HEK293T (cell line): ENCODE measurements at places on chromosomes 11 and 22.

DNA sequence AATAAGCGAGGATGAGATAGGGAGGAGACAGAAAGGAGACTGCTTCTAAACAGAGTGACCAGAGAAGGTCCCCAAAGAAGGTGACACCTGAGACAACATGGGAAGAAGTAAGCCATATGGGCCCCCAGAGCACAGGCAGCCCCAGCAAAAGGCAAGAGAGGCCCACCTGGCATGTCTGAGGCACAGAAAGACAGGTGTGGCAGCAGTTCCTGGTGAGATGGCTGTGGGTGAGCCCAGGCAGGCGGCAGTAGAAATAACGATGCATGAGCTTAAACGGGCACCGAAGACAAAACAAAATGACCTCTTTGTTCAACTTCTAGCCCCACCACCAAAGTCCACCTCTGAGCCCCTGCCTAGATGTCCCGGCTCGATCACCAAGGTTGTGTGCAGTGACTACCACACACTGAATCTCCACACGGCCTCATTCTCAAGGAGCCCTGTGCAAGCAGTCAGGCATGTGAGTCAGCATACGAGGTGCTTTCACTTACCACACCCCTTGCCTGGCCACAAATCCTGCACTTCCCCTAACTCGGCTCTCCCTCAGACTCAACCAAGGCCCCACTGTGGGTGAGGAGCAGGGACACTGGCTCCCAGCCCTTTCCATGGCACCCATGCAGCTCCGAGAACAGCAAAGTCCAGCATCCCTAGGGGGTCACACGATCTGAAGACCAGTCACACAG is 77.6 kb downstream of the PACSIN2 start:
- no peak for DNase-seq

DNA sequence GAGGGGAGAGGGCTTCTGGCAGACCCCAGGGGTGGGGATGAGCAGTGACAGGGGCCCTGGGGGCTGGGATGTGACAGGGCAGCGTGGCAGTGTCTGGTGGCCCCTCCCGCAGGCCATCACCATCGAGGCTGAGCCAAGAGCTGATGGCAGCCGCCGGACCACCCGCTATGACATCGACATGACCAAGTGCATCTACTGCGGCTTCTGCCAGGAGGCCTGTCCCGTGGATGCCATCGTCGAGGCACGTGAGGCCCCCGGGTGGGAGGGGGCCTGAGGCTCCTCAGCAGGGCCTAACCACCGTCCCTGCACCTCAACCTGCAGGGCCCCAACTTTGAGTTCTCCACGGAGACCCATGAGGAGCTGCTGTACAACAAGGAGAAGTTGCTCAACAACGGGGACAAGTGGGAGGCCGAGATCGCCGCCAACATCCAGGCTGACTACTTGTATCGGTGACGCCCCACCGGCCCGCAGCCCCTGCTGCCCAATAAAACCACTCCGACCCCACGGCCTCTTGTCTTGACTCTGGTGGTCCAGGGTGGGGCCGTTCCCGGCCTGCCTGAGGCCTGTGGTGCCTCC is 2.6 kb upstream of the TCIRG1 start:
- DNase-seq: no peak

DNA sequence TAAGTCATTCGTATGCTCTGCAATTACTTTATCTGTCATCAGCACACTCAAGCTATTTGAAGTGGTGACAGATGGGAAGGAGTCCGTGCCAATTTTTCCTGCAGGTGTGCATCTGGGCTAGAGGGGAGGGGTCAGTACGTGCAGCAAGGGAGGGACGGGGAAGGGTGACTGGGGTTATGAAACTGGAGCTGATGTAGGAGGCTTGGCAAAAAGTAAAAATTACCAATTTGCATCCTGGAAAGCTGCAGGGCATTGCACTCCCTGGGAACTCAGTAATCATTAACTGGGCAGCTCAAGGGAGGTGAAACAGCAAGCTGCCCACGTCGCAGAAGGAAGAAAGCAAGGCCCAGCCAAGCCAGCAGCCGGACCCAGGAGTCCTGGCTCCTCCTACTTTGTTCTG is 87.1 kb upstream of the TMEM45B start:
- DNase-seq: no peak

DNA sequence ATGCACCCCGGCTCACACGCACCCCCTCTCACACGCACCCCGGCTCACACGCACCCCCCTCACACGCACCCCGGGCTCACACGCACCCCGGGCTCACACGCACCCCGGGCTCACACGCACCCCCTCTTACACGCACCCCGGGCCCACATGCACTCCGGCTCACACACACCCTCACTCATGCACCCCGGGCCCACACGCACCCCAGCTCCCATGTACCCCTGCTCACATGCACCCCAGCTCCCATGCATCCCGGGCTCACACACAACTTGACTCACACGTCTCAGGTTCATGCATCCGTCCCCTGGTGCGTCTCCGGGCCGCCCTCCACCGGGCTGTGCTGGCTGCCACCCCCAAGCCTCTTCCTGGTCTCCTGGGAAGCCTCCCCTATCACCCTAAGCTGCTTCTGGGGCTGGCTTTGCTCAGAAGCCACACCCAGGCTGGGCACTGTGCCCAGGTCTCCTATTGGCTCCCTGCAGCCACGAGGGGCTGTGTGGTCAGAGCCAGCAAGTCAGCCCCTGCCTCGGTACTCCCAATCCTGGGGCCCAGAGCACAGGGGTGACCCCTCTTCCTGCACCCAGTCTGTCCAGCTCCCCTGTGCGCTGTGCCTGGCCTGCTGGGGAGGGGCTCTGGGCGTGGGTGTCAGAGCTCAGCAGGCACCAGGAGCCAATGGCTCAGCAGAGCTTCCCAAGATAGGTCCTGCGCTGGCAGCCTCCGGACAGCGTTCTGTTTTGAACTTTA is 16.9 kb downstream of the TSPAN4 start:
- DNase-seq: no peak

DNA sequence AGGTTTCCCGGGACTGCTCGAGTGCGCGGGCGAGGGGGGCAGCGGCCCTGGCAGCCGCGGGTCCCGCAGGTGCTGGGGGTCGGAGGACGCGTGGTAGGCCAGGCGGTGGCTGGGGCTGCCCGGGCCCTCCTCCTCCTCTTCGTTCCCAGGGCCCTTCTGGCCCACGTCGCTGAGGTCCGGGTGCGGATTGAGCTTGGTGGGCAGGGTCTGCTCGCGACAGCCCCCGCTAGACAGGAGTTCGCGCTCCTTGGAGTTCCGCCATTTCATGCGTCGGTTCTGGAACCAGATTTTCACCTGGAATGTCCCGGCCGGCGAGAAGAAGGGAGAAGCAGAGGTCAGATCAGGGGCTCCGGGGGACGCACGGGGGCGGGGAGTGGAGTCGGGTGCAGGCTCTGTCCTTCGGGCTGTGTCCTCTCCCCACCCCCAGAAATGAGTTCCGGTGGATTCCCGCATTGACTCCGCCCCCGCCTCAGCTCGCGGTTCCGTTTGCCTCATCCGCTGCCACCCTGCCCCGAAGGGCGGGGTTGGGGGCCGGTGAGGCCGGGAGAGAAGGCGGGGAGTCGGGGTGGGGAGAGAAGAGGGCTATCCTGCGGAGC is 3.9 kb downstream of the DBX1 start:
- no peak for DNase-seq

- no peak for DNase-seq
Observed at GRCh38 chr11:119505861-119506260, 82.9 kb upstream of the THY1 start.

DNA sequence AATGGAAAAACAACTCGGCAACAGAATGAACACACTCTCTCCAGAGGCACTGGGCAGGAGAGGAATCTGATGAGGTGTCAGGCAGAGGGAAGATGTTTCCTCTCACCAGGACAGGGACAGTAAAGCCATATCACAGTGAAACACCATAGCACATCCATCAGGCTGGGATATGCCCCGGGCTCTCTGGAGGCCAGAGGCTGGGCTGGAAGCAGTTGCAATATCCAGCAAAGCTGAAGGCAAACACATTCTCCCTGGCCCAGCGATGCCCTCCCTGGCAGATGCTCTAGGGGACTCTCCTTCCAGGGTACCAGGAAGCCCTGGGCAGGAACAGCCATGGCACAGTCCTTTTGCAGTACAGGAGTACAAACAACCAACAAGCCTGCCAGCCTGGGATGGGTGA is 11.1 kb downstream of the RSPH14 start:
- no peak for DNase-seq

GRCh38 chr11:87236368-87236767 is 198.6 kb downstream of the TMEM135 start:
- no peak for DNase-seq

DNA sequence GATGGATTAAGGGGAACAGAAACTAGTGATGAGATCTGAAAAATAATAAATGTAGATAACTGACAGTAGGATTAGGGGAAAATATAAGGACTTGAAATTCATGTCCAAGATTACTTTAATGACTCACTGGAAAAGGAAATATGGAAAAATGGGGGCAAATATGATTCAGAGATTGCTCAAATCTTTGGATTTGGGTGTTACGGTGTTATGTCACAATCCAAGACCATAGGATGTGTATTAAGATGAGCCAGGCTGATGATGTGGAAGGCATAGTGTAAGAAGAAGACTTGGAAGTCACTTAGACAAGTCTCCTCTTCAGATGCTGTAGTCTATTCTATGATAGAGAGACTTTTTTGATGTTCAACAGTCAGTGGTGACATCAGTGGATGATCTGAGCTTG is 323.7 kb downstream of the LUZP2 start:
- no peak for DNase-seq

DNA sequence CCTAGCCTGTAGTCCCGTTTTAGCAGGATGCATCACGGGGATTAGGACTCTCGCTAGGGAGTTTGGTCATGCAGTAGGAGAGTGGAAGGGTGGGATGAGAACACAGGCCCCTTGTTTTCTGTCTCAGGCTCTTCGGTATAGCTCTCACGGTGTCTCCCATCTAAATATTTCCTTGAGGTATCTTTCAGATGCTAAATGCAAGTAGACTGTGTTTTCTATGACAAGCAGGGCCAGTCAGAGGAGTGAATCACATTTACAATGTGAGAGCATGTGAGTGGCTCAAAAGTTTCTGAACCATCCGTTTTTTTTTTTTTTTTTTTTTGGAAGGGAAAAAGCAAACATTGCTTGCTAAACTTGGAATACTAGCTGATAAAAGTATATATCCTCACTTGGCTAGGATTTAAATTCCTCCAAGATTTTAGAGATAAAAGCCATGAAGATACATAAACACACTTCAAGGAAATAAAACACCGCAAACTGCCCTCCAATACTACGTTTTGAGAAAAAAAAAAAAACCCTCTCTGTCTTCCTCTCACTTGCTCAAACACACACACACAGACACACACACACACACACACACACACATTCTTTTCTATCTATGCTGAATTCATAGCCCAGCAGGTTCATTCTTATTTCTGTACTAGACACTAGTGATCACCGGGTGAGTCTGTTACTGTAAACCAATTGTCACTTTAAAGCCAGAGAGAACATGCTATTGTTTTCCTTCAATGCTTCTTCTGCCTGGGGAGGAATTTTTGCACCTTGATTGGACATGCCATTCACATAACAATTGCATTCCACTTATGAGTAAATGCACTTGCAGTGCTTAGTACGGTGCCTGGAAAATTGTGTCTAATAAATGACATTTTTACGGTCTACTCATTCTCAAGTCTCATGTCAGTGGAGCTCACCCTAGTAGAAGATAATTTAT is 224.6 kb upstream of the CCDC90B start:
- DNase-seq: no peak

DNA sequence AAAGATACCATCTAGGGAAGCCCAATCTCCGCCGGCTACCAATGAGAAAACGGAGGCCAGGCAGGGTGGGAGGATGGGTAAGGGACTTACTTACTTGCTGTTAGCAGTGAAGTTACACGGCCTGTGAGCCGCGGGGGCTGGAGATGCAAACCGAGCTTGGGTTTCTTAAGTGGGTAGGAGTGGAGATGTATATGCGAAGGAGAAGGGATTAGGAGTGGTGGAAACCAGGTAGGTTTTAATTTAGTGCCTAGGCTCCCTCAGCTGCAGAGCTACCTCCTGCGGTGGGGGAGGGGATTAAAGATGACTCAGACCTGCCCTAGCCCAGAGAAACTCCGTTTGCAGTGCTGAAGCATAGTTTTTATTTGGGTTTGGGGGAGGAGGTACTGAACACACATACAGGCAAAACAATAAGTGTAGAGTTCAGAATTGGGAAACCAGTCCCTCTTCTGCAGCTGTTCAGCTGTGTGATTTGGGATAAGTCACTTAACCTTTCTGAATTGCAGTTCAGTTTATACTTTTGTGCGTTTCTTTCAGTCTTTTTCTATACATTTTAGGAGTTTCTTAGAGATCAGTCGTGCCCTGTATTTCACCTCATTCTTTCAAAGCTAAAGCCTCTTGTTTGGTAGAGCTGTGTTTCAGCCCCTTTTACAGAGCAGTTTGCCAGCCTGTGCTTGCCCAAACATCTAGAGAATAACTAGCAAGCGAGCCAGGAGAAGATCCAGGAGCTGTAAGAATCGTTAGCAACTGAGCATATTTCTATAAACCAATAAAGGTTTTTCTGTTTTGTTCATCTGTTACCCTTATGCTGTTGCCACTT is 596 bp upstream of the TNRC6B start:
- no peak for DNase-seq

GRCh38 chr11:75849894-75850293 is 34.9 kb downstream of the UVRAG start:
- no peak for DNase-seq

- no peak for DNase-seq
Observed at GRCh38 chr22:33969045-33969444, 48.8 kb upstream of the LARGE1 start.

DNA sequence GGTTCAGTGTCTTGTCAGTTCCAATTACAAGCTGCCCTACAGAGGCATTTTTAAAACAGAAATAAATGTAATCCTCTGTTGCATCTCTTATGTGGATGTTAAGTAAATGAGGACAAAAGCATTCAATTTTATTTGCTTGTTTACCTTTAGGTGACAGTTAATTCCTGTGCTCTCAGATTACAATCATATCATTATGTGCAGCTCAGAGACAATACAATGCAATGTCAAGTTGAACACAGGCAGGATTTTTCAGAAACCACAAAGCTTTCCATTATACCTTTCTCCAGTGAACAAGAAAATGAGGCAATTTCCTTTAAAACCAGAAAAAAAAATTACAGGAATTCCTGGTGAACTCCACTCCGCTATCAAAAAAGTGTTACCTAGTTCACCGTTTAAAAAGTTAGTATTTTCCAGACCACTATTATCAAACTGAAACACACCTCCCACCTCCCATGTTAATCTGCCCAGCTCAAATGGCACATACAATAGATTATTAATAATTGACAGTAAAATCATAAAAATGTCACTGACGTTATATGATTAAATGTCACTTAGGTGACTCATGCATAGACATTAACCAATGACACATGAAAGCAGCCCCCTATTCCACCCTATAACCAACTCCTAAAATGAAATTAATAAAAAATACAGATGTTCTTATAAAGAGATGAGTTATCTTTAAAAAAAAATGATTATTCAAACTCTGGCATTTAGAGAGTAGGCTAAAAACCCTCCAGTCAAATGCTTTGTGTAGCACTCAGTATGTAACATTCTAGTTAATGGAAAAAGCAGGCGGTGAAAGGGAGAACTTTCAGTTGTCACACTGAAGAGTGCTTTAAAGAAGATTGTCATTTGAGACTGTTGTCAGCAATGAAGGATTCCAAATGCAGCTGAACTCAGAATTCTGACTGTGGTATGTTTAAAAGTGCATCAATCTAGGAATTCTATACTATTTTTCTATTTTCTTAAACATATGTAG is 98.6 kb downstream of the MUC15 start:
- no peak for DNase-seq
